ENCODE measurements at places on chromosomes 5 and 9. TPM values are rescaled to one million over a fixed set of nuclear protein-coding genes. Genes with fewer than 3 reads are reported as not detected.

DNA sequence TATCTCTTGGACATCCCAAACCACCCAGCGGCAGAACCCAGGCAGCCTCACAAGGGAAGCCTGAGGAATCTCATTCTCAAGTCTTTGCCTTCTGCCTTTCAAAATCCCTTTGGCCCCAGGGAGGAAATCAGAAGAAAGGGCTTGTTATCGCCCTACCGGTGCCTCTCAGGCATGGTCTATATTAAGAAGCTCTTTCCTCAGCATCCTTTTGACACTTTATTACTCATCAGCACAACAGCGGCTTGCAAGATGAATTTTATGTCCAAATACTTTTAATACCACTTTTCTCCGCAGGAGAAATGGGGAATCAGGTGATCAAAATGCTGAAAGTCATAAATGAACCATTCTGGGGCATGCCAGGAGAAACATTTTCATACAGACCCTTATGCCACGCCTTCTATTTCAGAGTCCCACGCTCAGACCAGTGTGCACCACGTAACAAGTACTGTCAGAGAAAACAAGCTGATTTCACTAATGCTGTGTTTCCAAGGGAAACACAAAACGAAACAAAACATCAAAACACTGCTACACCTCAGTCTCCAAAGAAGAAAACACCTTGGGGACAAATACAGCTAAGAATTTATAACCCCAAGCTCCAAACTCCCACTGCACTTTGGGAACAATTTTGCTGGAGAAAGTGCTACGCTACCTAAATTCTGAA, 30.0 kb downstream of the RAPGEF1 start:
- peak; percentile 78 for DNase-seq

The PCDHGB1 gene
- 1.6 TPM for total RNA-seq

DNA sequence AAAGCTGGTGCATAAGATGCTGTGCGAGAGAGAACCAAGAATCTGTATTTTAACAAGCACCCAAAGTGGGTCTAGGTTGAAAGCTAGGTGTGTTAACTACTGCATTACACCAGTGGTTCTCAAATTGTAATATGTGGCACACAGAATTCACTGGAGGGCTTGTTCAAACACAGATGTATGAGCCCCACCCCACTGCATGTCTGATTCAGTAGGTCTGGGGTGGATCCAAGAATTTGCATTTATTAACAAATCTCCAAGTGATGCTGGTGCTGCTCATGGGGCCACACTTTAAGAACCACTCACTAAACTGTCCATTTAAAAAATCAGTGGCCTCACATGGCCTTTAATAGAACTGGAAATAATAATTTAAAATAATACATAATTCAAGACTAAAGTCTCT, 40.4 kb downstream of the LPAR1 start:
- no peak for DNase-seq

DNA sequence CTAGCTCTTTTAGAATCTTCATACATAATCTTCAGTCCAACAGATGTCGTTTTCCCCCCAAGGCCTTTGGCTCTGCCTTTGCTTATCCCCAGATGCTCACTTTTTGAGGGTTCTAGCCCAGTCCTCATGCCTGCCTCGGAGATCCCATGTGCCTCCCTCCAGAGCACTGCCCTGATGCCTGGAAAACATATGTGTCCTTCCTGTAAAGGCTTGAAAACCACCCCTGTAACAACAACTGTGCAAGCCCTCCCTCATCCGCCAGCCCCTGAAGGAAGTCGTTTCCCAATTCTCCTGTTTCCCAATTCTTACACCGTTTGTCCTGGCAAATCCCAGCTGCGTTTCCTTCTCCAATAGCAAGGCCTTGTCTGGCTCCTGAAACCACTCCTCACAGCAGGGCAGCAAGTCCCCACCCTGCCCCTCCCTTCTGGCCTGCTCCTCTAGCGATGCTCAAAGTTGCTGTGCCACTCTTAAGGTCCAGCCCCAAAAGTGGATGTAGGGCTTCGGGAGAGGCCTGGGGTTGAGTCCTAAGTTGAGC, 52.2 kb downstream of the SLC36A1 start:
- DNase-seq = no peak

The DMRT2 gene
- not detected for total RNA-seq

The PCDHA12 gene
- under 0.01 TPM for total RNA-seq

DNA sequence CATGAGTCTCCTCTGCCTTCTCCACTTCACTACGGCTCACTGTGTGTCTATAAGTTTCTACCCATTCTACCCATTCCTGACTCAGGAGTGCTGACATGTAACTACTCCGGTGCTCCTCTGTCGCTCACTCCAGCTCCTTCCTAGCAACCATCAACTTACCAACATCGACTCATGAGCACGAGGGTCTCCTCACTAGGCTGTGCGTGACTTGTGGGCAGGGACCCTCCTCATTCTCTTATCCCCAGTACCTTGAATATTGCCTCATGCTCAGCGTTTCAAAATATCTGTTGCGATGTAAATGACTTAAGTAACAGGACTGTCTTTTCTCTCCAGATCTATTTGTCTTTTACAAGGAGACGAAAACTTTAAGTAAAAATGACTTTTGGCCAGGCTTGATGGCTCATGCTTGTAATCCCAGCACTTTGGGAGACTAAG, 73.1 kb downstream of the BASP1 start:
- no peak for DNase-seq

GRCh38 chr9:110828264-110828663, 159.7 kb downstream of the MUSK start:
- DNase-seq = no peak

GRCh38 chr5:39224196-39224761, 4.9 kb upstream of the FYB1 start:
- DNase-seq = no peak

DNA sequence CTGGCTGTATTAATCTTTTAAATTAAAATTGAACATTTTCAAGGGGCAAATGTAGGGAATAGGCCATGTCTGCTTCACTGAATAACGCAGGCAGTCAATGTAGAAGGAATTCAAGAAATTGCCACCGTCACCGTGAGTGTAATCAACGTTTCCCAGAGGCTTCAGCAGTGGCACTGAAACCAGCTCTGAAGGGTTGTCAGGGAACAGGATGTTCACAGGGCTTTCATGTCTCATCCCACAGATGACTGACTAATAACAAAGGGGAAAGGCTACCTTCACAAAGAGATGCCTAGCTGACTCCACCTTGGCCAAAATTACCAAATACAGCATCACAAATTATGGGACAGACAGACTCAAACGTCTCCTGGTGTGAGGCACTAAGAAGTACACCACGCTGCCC, 70.4 kb upstream of the SIMC1 start:
- DNase-seq = no peak

- DNase-seq = no peak
Measured at GRCh38 chr5:81140441-81140840, 92.7 kb upstream of the CKMT2 start.

The FCN2 gene
- total RNA-seq = not detected

The PDGFRB gene
- total RNA-seq = 9.5 TPM

DNA sequence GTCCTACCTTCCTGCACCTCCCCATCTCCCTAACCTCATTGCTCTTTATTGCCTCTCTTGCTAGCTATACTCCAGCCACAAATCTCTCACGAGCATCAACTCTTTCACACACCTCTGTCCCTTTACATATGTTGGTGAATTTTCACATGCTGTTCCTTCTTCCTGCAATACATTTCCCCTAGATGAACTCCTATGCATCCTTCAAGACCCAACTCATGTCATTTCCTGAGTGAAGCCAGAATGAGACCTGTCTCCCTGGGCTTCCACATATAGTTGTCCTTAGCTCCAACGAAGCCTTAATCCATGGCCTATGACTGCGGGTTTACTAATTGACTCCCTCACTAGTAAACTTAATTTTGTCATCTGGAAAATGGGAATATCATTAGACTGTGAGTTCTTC, 297.3 kb upstream of the PANK3 start:
- DNase-seq = no peak

- peak; percentile 67 for DNase-seq
Measured at GRCh38 chr9:136728548-136729123, 14.1 kb downstream of the LCN10 start.

The QRFP gene
- not detected for total RNA-seq

The C5orf47 gene
- total RNA-seq = not detected

DNA sequence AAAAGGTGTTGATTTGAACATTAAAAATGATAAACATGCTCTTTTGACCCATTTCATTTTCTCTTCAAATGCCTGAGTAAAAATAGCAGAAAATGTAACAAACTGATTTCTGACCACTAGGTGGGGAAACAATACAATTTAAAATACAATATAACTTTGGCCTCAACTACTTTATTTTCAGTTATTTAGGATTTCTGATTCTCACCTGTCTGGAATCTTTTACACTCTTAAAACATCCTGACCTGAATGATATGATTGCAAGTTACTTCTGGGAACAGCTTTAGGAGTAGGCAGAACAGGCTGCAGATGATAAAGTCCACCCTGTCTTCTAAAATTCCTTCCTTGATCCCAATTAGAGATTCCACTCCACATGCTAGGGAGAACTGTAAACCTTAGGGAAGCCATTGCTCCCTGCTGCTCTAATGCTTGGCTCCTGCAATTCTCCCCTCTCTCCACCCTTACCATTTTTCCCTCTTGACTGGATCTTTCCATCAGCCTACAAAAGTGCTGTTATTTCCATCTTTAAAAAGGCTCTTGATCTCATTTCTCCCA, 70.3 kb downstream of the FYB1 start:
- peak; percentile 45 for DNase-seq

DNA sequence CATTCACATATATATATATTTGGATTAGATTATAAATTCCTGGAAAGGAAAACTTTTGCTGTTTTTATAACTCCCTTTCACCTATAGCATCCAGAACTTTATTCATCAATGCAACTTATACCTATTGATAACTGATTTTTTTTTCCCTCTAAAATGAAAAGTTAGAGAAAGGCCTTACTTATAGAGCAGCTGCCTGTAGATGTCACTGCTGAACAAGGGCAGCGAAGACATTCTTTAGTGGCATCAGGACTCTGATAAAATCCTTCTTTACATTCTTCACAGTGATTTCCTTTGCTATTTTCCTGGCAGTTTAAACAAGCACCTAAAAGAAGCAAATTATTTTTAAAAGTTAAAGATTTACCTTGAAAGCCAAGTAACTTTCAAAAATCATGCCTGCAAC, 32.3 kb upstream of the CDK5RAP2 start:
- DNase-seq = no peak

DNA sequence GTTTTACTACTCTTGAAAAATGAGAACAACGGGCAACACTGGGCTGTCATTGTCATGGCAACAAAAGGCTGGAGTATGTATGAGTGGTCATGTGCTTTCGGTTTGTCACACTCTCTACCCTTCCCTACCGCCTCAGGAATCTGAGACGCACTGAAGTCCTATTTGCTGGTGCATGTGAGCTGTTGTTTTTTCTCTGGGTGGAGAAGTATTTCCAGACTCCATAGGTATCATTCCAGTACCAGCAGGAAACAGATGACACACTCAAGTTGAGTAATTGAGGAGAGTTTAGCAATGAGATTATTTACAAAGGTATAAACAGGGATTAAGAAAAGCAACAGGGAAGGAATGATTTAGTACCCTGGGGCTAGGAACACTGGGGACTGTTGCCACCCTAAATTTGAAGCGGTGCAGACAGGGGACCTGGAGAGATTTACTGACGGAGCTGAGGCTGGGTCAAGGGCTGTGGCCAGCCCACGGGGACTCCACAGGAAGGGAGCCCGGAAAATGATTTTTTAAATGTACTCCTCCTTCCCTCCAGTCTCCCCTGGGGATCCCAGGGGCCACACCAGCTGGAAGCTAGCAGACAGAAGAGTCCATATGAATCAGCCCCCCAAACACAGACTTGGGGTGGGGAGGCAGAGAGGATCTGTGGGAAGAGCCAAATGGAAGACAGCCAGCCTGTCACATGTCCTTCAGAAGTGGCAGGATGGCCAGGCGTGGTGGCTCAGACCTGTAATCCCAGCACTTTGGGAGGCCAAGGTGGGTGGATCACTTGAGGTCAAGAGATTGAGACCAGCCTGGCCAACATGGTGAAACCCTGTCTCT, 13.2 kb upstream of the ZBTB43 start:
- DNase-seq = peak; percentile 58

DNA sequence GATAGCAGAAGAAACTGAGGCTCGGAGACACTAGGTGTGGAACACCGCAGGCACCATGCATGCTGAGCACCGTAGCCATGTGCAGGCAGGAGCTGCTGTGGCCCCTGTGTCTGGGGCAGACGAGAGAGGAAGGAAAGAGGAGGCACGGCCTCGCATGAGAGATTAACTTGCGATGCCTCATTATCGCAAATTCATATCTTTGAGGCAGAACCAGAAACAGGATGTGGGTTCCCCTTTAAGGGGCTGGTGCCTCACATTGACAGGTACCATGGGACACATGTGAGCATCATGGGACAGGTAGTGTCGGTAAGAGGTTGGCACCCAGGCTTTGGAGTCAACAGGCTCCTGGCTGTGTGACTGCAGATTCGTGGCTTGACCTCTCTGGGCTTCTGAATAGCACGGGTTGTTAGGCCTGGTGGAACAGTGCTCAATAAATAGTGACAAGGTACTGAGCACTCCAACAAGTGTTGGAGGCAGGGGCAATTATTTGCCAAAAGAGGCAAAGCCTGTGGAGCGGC, 40.8 kb downstream of the NAIF1 start:
- no peak for DNase-seq

- DNase-seq = no peak
Measured at GRCh38 chr5:124678468-124678867, 68.0 kb downstream of the ZNF608 start.

GRCh38 chr9:98488571-98489312, 220.0 kb downstream of the GABBR2 start:
- peak; percentile 19 for DNase-seq

The MRRF gene
- 24.6 TPM for total RNA-seq

DNA sequence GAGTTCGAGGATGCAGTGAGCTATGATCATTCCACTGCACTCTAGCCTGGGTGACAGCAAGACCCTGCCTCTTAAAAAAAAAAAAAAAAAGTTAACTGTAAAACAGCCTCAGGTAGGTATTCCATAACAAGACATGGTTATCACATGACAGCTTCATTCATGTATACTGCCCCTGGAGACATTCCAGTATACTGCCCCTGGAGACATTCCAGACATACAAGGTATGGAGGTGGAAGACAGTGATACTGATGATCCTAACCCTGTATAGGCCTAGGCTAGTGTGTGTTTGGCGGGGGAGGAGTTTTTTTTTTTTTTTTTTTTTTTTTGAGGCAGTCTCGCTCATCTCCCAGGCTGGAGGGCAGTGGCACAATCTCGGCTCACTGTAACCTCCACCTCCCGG, 105.5 kb downstream of the RICTOR start:
- no peak for DNase-seq

The POLR3G gene
- 3.7 TPM for total RNA-seq

- DNase-seq = no peak
Measured at GRCh38 chr5:172667786-172668593, 26.9 kb downstream of the NEURL1B start.

The S100Z gene
- total RNA-seq = not detected

GRCh38 chr5:35678661-35679060, 61.0 kb downstream of the SPEF2 start:
- no peak for DNase-seq

The SGCD gene
- total RNA-seq = under 0.01 TPM

Measured in lung microvascular endothelial cell (primary cell).